ENCODE measurements at places on chromosomes 5 and 9.

- no peak for DNase-seq
Measured at GRCh38 chr5:121688126-121688525, 163.6 kb upstream of the FTMT start.

GRCh38 chr5:95439801-95440493 is 48.8 kb downstream of the FAM81B start:
- DNase-seq: no peak

DNA sequence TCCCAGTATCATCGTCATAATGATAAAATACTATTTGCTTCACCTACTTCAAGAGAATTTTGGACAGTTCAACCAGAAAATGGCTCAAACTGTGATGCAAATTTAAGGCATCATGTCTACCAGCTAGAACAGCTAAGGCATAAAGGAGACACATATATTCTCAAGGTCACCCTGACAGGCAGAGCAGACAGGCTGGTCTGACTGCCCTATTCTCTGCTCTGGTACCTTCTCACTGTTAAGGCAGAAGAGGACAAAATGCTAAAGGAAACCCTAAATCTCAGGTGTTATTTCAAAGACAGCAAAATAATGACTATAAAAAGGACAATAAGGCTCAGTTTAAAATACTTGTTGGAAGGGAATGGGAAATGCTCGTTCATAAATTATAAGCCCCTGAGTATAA is 87.2 kb downstream of the MRPS27 start:
- no peak for DNase-seq

- no peak for DNase-seq
Measured at GRCh38 chr9:14424983-14425382, 111.0 kb upstream of the NFIB start.

DNA sequence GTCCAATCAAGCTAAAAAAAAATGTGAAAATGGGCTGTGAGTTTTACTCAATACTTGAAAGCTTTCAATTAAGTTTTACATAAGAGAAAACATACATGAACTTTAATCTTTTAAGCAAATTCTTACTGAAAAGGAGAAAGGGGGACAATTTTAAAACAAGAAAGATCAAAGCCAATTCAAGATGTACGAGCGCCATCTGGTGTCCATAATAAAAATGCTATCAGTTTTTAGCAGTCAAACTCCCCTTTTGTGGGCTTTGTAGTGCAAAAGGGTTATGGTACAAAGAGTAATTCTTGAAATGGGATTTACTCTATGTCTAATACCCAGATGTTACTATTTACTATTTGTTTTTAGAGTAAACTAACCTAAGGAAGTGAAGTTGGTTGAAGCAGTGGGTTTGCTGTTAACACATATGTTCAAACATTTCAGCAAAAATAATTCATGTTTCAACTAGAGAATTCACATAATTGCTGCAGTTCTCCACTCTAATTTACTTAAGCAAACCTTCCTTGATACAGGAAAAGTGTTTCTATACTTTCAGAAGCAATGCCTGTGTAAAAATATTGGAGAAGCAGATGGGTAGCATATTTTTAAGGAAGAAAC is 228.2 kb upstream of the TYRP1 start:
- no peak for DNase-seq

DNA sequence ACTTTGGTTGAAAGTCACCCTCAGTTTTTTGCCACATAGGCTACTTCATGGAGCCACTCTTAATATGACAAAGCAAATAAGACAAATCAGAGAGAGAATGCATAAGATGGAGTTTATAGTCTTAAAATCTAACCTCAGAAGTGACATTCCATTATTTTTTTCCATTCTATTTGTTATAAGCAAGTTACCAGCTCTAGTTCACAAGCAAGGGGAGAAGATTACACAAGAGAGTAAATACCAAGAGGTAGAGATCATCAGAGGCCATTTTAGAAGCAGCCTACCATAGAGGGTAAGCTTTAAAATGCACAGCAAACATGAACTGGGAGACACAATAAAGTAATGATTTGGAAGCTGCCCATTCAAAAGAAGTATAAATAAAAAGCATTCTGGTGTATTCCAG is 651.3 kb upstream of the MEF2C start:
- no peak for DNase-seq

- no peak for DNase-seq
Measured at GRCh38 chr5:102262688-102263087, 33.4 kb downstream of the SLCO4C1 start.

DNA sequence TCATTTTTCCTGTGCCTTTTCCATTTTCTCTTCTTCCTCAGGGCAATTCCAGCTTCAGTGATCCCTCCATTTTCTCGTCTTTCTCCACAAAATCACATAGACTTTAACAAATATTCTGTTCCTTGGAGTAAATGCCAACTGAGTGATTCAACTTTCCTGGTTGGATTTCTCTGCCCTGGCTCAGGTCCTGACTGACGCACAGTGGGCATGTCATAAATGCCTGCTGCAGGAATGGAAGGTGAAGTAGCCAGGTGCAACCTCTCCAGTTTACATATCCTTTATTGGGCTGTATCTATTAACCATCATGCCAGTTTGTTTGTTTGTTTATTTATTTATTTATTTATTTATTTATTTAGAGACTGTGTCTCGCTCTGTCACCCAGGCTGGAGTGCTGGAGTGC is 95.1 kb downstream of the MEF2C start:
- DNase-seq: no peak

- no peak for DNase-seq
Measured at GRCh38 chr9:68532131-68532530, 8.6 kb downstream of the TMEM252 start.

- DNase-seq: no peak
Measured at GRCh38 chr9:110284211-110284844, 28.0 kb upstream of the TXN start.

DNA sequence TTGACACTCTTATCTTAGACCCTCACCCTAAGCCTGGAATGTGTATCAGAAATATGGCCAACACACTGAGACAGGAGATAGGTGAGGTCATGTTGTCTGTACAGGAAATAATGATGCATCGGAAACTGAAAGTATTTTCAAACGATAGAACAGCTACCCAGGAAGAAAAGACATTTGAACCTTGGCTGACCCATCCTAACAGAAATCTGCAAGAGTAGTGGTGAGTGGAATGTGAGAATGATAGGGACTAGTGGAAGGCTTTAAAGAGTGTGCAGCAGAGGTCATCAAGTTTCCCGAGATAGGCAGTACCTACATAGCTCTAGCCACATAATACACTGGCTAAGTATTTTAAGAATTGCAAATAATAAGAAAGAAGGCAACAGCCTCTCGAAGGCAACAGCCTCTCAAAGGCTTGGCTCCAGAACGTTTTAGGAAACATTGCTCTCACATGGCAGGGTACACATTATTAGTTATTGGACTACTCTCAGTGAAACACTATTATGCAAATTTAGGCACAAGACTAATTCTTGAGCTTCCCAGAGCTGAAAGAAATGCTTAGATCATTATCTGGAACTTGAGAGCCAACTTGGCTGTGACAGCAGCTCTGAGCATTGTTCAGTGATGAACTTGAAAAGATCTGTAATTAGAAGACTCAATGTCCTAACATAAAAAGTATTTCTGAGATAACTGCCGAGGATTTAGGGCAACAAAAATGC is 133.1 kb upstream of the FBXL7 start:
- no peak for DNase-seq

GRCh38 chr5:67073045-67073680 is 123.4 kb downstream of the CD180 start:
- no peak for DNase-seq

GRCh38 chr5:9244417-9244816 is 301.5 kb downstream of the SEMA5A start:
- no peak for DNase-seq

- DNase-seq: no peak
Measured at GRCh38 chr5:149060325-149060724, 2.5 kb downstream of the SH3TC2 start.

- DNase-seq: no peak
Measured at GRCh38 chr5:129639331-129639730, 108.6 kb upstream of the MINAR2 start.

DNA sequence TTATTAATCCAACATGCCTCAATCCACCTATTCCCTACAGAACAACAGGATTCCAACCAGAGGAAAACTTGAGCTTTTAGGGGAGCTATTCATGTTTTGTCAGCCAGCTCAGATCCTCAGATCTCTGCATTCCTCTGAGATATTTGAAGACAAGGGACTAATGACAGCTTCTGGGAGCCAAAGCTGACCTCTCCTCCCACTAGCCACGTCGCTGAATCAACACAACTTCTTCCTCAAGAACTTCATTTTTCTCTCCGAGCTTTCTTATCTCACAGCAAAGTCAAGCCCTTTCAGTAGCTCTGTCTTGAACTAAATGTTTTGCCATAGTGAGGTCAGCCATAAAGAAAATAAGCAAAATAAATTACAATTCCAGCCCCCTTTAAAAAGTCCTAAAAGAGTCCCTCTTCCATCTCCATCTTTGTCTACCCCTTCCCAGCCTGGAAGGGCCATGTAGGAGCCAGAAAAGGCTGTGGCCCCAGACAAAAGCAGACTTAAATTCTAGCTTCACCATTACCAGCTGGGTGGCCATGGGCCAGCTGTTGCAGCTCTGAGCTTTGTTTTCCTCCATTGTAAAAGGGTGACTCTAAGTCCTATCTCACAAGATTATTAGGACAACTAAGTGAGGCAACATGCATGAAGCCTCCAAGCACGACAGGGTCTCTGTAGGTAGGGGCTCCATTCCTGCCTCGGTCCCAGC is 65.0 kb downstream of the HSD17B3 start:
- DNase-seq: no peak

GRCh38 chr5:165139721-165140120 is 1634.3 kb downstream of the MAT2B start:
- DNase-seq: no peak

- DNase-seq: no peak
Measured at GRCh38 chr5:142322747-142323479, 1.9 kb downstream of the SPRY4 start.

- peak; percentile 96 for DNase-seq
Measured at GRCh38 chr5:143008809-143009521, 238.8 kb downstream of the ARHGAP26 start.

- DNase-seq: no peak
Measured at GRCh38 chr5:159224471-159224870, 15.1 kb upstream of the RNF145 start.

- no peak for DNase-seq
Measured at GRCh38 chr9:81394881-81395675, 294.3 kb downstream of the TLE1 start.

- no peak for DNase-seq
Measured at GRCh38 chr9:4510546-4511322, 20.5 kb downstream of the SLC1A1 start.

GRCh38 chr5:1186351-1187233 is 14.8 kb upstream of the SLC6A19 start:
- no peak for DNase-seq

DNA sequence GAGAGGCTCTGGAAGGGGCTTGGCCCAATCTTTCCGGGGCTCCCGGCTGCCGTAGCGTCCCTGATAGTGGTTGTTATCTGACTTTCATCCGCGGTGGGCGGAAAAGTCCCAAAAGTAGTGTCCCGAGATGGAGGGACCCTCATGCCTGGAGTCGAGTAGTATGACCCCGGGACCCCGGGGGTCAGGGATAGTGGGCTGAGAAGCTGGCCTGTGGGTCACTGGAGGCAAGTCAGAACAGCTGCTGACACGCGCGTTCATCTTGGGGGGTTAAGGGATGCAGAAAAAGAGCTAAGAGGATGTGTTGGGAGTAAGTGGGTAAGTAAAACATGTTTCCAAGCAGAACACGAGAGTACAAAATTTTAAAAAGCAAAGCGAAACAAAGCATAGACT is 123.4 kb downstream of the TMEM161B start:
- no peak for DNase-seq

DNA sequence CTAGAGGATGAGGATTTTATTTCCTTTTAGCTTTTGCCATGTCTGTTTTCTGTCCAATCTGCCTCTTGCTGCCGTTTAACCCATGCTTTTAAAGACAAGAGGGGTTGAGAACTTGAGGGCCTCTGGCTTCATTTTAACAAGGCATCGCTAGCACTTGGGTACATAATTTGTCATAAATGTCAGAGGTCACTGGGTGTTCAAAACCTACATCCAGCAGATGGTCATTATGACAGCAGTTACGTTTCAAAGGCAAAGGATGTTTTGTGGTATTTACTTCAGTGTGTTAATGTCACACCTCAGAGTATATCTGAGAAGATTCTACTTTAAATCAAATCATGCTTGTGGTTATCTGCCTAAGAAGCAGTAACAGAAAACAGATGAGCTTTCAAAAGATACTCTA is 918.3 kb downstream of the NR2F1-AS1 start:
- no peak for DNase-seq

- peak; percentile 75 for DNase-seq
Measured at GRCh38 chr5:172837640-172838039, 3.6 kb downstream of the ERGIC1 start.

GRCh38 chr5:34475249-34475966 is 180.7 kb upstream of the RAI14 start:
- no peak for DNase-seq

- no peak for DNase-seq
Measured at GRCh38 chr5:167440846-167441245, 850.6 kb upstream of the WWC1 start.

- DNase-seq: no peak
Measured at GRCh38 chr5:34522599-34523386, 133.3 kb upstream of the RAI14 start.

DNA sequence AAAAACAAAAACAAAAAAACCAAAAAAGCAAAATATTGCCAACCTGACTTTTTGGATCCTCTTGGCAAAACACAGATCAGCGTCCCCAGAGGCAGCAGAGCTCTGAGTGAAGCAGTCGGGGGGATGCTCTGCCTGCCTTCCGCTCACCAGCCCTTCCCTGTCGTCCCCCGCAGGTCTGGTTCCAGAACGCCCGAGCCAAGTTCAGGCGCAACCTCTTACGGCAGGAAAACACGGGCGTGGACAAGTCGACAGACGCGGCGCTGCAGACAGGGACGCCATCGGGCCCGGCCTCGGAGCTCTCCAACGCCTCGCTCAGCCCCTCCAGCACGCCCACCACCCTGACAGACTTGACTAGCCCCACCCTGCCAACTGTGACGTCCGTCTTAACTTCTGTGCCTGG is 20.7 kb downstream of the LHX2 start:
- no peak for DNase-seq

DNA sequence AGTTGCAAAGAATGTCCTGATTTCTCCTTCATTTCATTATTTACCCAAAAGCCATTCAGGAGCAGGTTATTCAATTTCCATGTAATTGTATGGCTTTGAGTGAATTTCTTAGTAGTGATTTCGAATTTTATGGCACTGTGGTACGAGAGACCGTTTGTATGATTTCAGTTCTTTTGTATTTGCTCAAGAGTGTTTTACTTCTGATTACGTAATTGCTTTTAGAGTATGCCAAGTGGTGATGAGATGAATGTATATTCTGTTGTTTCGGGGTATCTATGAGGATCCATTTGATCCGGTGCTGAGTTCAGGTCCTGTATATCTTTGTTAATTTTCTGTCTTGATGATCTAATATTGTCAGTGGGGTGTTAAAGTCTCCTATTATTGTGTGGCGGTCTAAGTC is 41.2 kb downstream of the INSL6 start:
- no peak for DNase-seq

- DNase-seq: no peak
Measured at GRCh38 chr5:133049726-133050048, 2.1 kb upstream of the HSPA4 start.

- DNase-seq: no peak
Measured at GRCh38 chr5:62284946-62285891, 20.8 kb upstream of the KIF2A start.
